ENCODE measurements at places on chromosomes 2 and 18.

GRCh38 chr2:235630718-235631296 is 137.0 kb downstream of the AGAP1 start:
- DNase-seq = no peak

- no peak for DNase-seq
Measured at GRCh38 chr2:134372611-134373131, 118.8 kb downstream of the MGAT5 start.

GRCh38 chr2:34844629-34845028 is 1245.5 kb upstream of the FAM98A start:
- DNase-seq = no peak

DNA sequence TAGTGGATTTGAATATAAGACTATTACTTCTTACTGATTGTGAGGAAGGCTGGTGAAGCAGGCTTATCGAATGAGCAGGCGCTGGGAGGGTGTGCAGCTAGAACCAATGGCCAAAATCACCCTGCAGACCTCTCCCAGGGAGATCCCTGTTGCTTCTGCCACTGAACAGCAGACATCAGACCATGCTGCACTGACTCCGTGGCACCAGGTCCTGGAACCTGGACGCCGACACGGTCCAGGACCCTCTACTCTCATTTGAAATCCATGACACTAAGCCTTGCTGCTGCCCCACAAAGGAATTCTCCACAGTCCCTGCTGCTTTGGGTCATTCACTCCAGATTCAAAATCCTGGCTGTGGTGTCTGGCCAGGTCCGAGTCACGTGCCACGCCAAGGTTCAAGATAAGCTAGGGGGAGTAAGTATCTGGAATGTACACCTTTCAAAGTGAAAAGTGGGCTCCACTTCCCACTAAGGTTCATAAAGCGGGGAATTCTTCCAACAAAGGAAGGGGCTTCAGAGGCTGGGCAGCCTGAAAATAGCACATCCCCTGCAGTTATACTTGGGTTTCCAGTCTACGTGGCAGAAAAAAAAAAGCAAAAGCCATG is 9.0 kb upstream of the YWHAQ start:
- no peak for DNase-seq

DNA sequence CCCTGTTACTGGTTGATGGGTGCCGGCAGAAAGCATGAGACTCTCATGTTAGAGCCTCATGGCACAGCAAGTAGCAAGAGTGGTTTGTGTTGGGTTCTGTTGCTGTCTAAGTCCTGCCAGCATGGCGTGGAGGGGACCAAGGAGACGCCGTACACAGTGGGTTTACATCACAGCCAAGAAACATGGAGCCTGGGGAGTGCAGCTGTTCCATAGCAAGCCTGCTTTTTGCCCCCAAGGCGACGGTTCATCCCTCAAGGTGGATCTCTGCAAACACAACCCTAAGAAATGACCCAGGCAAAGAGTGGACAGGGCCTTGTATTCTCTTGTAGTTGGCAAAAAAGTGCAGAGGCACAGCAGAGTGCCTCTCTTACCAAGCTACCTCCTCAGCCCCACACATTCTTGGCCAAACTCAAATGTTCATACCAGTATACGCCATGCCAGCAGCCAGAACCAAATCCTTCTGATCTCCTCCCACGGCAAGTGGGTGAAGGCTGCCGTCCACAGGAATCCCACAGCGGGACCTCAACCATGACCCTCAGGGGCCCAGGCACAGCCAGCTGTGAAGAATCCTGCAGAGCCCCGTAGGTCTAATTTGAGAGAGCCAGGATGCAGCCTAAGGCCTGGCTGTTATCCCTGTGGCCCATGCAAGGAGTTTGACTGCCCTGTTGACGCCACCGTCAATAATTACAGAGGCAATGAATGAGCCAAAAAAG is 19.0 kb downstream of the SNED1 start:
- no peak for DNase-seq

DNA sequence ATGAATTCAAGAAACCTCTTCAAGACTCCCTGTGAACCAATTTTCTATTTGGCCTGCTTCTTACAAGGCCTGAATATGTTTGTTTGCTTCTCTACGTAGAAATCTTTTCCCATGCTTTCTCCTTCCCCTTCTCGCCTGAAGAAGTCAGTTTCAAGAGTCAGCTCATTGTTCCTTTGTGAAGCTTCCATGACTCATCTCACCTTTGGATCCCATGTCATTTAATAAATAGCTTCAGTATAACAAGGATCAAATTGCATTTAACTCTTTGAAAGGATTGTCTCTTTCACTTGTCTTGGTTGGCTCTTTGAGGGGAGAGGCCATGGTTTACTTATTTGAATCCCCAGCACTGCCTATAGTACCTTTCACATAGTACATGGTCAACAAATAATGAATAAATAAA is 28.4 kb downstream of the CPS1 start:
- no peak for DNase-seq
